ENCODE measurements at places on chromosomes 3 and 15.

DNA sequence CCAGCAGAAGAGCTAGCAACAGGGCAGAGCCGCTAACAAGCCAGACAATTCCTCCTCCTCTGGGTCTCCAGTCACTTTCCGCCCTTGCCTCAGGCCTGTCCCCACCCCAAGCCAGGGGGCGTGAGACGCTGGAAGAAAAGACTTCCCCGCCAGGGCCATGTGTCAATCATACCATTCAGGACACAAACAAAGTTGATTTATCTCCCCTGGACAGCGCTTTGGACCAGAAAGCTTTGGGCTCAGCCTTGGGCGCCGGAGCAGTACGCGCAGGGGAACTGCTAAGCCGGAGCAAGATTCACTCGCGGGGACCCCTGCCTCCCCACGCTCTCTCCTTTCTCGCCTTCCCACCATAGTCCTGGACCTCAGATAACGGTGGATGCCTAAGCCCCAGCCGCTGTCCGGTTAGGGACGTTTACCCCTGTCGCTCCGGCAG lies 479 bp downstream of the LRRC2 start:
- no peak for DNase-seq

- peak; percentile 16 for DNase-seq
Observed at GRCh38 chr3:195150181-195151118, 120.5 kb downstream of the XXYLT1 start.

DNA sequence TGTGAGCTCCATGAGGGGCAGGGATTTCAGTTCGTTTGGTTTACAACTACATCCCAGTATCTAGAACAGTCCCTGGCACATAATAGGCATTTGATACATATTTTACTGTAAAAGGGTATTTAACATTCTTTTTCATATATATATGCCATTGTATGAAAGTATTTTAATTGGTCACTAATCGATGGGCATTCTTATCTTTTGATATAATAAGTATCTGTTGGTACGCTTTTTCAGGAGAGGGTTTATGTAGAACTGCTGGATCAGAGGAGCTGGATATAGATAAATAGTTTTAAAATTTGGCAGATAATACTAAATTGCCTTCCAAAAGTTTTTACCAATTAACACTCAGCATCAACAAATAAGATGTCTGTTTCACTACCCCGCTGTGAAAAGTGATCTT lies 978 bp upstream of the RSL24D1 start:
- no peak for DNase-seq

- peak; percentile 45 for DNase-seq
Observed at GRCh38 chr3:24495326-24495994, 810 bp upstream of the THRB start.

DNA sequence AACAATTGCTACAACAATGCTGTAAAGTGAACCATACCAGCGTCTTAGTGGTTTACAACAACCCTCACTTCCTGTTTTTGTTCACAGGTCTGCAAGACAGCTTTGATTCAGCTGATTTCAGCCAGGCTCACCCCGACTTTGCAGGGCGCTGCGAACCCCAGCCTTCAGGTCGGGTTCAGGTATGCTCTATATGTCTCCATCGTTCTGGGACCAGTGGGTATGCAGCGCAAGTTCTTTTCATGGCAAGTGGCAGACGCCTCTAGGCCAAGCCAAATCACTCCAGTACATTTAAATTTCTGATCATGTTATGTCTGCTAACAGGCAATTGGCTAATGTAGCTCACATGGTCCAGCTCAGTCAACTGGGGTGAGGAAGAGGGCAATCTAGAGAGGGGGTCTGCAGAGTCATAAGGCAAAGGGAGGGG lies 52.4 kb upstream of the RGMA start:
- DNase-seq, result no peak

DNA sequence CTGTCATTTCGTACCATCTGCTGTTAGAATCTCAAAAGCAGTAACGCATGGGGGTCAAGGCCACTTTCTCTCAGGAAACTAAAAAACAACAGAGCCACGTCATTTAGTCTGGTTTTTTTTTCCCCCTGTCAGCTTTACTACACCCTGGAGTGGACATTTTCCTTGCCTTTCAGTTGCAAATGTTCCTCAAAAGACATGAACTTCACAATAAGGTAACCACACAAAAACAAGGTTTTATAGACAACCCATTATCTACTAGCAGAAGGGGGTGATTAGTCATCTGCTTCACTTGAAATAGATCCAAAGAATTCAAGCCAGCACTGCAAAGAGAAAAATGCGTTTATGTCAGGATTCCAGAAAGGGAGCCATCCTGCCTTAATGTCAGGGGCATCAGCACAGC lies 171.8 kb upstream of the CDIN1 start:
- DNase-seq, result no peak

DNA sequence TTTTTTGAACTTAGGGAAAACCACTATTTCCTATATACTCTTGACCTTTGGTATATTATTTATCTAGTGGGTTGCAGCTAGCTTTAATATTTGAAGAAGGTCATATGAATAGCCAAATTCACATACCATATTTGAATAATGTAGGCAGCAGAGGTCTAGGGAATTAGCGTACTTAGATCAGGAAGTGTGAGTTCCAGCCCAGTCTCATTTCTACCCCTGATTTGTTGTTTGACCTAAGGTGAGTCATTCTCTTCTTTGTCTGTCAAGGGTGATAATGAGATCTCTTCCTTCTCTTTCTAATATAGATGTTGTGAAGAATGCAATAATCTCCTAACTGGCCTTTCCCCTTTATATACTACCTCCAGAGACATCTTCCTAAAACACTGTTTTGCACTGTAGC lies 36.6 kb upstream of the ZPLD1 start:
- no peak for DNase-seq

- no peak for DNase-seq
Observed at GRCh38 chr3:194612221-194612620, 21.0 kb downstream of the TMEM44 start.

DNA sequence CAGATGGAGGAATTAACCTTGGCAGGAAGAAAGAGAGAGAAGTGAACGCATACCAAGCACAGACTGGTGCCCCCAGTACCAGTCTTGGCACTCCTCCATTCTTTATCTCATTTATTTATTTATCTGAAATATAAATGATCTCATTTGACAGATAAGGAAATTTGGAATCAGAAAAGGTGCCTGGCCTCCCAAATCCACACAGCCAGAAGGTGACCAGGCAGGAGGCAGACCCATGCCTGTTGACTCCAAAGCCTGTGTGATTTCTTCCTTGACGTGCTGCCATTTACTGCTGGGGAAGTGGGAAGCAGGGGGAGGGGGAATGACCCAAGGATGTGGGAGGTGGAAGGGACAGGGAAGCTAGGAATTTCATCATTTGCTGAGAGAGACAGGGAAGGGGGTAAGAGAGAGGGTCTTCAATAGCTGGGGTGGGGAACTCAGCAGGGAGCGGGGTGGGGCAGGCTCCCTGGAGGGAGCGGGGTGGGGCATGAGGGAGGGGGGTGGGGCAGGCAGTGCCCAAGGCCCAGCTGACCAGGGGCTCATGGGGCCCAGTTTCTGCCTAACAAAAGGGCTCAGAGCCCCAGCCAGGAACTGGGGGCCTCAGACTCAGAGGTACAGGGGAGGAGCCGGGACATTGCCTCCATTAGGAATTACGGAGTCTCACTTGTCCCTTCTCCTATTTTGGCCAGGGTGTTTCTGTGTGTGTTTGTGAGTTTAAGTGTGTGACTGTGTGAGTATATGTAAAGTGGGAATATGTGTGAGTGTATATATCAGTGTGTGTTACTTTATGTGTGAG lies 63.0 kb downstream of the MINAR1 start:
- no peak for DNase-seq

DNA sequence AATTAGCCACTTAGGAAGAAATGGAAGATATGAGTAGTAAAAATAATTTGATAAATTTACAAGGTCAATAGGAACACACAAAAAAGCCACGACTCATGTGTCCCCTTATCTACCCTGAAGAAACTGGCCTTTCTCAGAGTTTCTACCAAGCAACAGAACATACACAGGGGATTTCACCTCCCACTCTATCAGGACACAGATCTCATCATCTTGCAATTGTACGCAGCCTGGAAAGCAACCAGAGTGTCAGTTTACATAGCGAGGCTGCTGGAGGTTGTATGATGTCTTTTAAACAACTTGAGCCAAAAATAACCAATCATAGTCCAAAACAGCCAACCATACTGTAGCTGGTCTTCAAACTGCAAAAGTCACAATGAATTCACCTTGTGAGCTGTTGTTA lies 19.7 kb upstream of the LMOD3 start:
- DNase-seq, result no peak

GRCh38 chr3:10547841-10548783 lies 42.7 kb upstream of the ATP2B2 start:
- DNase-seq, result no peak
